ENCODE measurements at places on chromosomes 12 and 14. TPM values are rescaled to one million over a fixed set of nuclear protein-coding genes. Genes with fewer than 3 reads are reported as not detected.

OTOGL gene
- total RNA-seq, result not detected

CCDC175 gene
- total RNA-seq, result not detected

KRT6C gene
- not detected for total RNA-seq

PPFIA2 gene
- not detected for total RNA-seq

MIP gene
- 0.15 TPM for total RNA-seq

JAG2 gene
- total RNA-seq, result 25.3 TPM

LYZ gene
- not detected for total RNA-seq

POU6F1 gene
- 2.3 TPM for total RNA-seq

SYCP3 gene
- 0.08 TPM for total RNA-seq

FAM186B gene
- 0.15 TPM for total RNA-seq

DLK1 gene
- total RNA-seq, result 0.32 TPM

RTRAF gene
- total RNA-seq, result 321 TPM

KANSL2 gene
- total RNA-seq, result 40.9 TPM
